ENCODE measurements at places on chromosomes 7 and 10. TPM values are rescaled to one million over a fixed set of nuclear protein-coding genes. Genes with fewer than 3 reads are reported as not detected.
A peak's percentile ranks its signal among the peaks of the same experiment; 100 is the strongest.

Gene CACNA2D1
- total RNA-seq, result 6.1 TPM

Gene SPDYE2
- not detected for total RNA-seq

Gene BICC1
- 150 TPM for total RNA-seq

Gene CFAP43
- total RNA-seq, result 0.14 TPM

Gene STOX1
- total RNA-seq, result 1.2 TPM

Gene ARHGEF5
- total RNA-seq, result 34.5 TPM

Gene LIPJ
- total RNA-seq, result not detected

- DNase-seq, result no peak
These were observed 409.4 kb upstream of the FZD8 start for GRCh38 chr10:36051500-36051991.

GRCh38 chr7:41771717-41772116 lies 68.8 kb upstream of the INHBA start:
- DNase-seq, result no peak

DNA sequence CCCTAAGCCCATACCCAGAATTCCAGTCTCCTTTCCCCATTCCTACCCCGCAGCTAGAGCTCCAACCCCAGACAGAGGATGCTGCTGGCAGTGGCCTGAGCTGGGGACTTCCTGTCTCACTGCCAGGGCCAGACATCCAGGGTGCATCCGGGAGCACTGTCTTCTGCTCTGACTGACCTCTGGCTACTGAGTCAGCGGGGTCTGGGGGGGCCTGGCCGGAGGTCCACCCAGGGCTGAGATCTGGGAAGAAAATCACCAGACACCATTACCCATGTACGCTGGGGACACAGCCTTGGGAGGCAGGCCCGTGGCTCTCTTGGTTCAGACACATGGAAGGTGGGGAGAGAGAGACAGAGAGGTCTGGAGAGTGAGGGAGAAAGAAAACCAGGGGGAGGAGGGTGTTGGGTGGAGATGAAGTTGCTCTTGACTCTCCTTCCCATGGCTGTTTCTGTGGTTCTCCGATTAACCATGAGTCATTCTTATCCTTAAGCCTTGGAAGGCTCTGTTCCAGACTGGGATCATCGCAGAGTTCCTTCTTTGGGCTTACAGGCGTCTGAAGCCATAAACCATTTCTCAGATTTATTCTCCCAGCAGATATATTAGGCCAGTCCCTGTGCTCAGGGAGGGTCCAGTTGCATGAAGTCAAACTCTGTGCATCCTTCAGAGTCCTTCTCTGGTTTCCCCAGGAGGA lies 23.6 kb downstream of the TSPAN15 start:
- no peak for DNase-seq

DNA sequence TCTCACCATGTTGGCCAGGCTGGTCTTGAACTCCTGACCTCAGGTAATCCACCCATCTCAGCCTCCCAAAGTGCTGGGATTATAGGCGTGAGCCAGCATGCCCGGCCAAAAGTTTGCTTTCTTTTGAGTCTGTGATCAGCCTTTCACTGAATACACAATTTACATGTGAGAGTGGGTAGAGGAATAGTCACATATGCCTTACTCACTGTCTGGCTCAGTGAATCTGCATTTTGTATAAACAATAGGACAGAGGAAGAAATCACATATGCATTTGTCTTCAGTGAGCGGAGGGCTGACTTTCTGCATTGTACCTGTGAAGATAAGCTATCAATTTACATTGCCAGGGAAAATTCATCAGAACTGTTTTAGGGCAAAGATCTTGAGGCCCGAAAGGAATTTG lies 2.5 kb upstream of the TECPR1 start:
- no peak for DNase-seq

DNA sequence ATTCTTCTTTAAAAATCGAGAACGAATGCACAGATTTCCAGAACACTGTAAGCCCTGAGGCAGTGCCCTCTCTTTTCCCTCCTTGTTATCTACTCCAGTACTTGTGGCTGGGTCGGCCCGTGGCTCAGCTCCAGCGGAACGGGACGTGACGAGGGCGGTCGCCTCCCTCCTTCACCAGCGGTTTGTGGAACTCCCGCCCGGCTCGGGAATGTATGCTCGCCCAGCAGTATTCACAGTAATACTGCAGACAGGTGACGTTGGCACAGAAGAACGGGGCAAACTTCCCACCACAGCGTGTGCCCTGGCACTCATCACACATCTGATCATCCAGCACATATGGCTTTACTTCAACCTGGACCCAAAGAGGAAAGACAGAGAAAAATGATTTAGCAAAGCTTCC lies 128.5 kb downstream of the BTAF1 start:
- DNase-seq, result no peak

DNA sequence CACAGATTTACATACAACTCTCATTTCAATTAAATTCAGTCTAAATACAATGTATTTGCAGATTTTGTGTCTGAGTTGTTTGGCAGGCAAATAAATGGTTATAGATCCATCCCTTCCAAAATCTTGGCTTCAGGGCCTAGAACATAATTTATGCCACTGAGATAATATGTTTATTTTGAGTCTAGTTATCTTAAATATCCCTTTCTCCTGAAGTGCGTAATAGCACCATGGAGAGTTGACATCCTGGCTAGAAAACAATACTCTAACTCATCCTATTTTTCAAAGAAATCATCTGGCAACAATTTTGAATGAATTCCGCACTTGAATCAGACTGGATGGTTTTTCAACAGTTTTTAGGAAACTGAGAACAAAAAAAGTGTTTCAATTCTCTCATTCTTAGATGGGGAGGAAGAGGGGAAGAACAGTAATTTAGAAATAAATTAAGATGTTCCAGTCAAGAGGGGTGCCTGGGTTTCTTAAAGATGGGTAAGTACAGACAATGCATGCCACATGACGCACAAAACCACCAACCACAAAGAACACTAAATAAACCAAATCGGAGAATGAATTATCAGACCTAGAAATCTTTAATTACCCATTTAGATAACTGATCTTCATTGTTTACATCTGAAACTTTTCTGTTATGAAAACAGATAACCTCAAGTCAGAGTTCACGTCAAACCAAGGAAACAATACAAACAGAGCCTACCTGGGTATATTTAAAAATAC lies 228.7 kb upstream of the PTN start:
- DNase-seq, result no peak

DNA sequence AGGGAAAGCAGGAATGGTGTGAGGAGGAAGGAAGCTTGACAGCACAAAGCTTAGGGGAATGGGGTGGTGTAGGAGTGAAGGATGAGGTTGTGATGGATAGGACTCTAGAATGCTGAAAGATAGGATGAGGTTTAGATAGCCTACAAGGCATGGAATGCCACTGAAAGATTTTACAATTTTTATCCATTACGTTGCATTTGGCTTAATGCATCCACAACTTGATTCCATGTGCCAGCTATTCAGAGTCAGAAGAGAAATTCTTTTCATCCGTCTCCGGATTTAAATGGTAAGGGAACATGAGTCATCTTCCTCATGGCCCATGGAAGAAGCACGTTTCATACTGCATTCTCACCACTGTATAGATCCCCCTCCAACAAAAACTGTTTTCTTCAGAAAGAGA lies 212.4 kb upstream of the BMPER start:
- DNase-seq, result no peak

DNA sequence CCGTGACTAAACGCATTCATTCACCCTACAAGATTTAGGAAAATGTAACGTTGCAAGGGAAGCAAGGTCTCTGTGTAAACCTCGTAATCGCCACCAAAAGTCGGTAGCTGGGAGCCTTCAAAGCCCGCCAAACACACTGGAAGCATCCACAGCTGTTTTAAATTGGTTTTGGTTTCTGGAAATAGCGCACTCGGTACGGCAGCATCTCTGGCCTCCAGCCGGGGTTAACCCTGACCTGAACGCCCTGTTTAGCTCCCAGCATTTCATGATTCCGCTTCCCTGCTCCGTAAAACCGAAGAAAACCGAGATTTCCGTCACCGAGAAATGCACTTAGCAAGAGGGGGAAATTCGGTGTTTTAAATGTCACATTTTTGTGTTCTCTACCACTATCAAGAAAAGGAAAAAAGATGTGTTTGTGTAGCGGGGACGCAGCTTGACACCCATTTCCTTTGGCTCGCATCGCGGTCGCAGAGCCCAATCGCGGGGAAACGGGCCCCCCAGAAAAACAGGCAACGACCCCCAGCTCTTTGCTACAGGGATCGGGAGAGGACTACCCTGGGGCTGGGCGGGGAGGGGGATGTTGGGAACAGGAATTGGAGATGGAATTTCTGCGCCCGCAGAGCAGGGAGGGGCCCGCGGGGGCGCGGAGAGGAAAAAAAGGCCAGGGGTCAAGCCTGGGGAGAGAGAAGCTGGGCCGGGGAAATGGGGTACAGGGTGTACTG lies 646 bp downstream of the SGCE start:
- DNase-seq, result no peak

- no peak for DNase-seq
These were observed 14.7 kb downstream of the CDNF start for GRCh38 chr10:14822879-14823755.

DNA sequence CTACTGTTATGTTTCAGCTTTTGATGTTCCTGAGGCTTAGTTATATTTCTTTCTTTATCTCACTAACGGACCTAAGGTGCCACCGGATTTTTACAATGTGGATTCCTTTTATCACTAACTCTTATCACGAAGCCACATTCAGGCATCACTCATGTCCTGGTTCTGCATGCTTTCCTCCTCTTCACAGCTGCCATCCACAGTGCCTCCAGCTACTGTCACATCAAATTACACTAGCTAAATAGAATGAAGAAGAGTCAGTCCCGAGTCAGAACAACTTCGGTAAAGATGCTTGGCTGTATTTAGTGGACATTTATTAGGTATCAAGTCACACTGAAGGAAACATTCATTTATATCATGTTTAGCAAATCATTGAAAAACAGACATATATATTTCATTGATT lies 153.2 kb downstream of the NEBL start:
- DNase-seq, result no peak

- DNase-seq, result no peak
These were observed 7.4 kb downstream of the CRHR2 start for GRCh38 chr7:30674876-30675275.

GRCh38 chr7:148633761-148634160 lies 43.2 kb downstream of the C7orf33 start:
- DNase-seq, result no peak

DNA sequence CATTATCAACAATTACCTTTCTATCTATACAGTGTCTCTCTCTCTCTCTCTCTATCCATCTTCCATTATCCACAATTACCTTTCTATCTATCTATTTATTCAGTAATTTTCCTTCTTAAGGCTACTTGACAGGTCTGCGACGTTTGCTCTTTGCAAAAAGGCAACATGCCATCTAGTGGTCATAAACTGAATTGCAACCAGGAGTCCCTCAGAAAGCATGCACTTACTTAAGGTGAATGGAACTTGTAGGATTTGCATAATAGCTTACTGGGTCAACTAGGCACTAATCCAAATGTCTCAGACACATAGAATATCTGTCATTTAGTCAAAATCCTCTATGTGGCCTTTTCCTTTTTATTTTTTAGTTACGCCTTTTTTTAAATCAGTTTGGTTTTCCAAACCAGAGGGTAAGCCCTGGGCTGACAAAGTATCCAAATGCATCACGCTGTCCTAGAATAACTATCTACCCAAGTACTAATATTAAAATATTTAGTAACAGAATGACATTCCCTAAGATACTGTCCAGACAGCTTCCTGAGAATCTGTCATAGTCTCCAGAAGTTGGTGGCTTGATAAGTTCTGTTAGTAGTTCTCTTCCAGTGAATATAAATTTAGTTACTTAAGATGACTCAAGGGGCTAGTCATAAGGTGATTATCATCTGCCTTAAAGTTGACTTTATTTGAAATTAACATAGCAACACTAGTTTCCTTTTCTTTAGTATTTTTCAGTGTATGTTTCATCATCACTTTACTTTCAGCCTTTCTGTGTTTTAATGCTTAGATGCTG lies 208.3 kb downstream of the PPP1R3A start:
- peak; percentile 78 for DNase-seq

DNA sequence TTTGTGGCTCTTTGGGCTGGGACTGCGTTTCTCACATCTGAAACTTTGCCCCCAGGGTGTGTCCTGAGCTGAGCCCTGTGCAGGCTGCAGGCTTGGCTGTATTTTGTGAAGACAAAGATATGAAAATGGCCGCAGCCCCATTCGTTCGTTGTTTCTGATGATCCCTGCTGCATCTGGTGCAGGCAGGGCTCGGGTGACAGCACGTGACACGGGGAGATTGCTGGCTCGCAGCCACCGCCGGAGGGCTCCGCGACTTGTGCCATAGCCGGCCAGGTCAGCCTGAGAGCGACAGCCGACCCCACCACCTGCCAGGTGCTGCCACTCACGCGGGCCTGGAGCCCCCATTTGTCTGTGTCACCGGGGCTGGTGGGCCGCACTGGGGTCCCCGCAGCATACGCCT lies 81.3 kb downstream of the ZRANB1 start:
- DNase-seq, result no peak

DNA sequence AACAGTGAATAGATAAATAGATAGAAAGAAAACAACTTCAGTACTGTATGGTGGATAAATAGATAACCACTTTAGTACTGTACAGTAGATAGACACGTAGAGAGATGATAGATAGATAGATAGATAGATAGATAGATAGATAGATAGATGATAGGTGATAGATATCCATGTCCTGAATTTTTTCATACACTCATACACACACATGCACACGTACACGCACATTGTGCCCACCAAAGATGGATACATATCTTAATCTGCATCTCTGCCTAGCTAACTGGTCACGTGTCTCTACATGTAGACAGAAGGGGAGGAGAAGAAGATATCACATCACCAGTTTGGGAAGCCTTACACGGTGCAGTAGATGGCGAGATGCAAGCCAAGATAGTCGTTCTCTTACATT lies 99.2 kb downstream of the ARID5B start:
- no peak for DNase-seq

DNA sequence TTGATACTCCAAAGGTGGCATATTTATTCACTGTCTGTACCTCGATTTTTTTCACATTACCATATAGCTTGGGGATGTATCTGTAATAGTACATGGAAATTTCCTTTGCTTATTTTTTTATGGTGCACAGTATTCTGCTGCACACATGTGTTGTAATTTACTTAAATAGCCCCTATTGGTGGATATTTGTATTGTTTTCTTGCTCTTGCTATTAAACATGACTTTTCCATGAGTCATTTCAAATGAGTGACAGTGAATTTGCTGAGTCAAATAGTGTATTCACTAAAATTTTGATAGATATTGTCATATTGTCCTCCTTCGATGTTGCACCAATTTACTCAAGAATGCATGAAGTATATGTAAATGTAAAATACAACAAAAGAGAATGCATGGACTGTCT lies 122.7 kb upstream of the STEAP4 start:
- DNase-seq, result no peak
